ENCODE measurements at places on chromosomes 7 and 10.

- DNase-seq, result no peak
Measured at GRCh38 chr7:87712571-87712970, 84.4 kb downstream of the RUNDC3B start.

DNA sequence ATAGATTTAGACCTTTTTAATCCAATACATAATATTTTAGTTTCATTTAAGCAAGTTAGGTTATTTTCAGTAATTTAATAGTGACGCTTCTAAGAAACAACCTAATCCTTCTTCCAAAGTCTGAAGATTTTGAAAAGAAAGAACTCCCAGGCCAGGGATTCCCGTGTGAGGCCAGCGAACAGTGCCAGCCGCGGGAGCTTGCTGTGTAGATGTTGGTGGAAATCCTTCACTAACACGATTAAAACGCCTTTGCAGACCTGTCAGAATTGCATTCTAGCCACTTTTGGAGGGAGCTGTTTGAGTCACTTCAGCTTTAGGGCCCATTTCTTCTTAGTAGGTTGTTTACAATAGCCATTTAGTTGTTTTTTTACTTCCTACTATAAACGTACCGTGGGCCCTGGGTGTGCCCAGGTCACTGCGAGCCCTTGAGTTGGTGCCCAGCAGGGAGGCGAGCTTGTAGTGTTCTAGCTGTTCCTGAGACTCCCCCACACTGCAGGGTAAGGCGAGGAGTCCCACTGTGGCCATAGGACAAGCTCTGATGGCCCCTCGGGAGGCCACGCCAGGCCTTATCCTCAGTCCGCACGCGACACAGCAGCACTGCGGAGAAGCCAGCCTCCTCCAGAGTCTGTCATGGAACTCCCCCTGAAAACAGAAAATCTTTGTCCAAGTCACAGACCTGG is 32.3 kb downstream of the PPP2R2D start:
- DNase-seq, result no peak

GRCh38 chr10:48377751-48378530 is 71.5 kb downstream of the MAPK8 start:
- DNase-seq, result no peak

DNA sequence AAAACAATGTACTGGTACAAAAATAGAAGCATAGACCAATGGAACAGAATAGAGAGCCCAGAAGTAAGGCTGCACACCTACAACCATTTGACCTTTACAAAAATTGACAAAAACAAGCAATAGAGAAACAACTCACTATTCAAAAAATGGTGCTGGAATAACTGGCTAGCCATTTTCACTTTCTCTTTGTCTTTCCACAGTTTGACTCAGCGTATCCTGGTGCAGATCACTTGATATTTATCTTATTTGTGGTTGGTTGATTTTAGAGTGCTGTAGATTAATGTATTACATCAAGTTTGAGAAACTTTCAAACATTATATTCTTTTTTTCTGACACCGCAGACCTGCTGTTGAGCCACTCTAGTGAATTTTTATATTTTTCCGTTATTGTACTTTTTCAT is 381.4 kb downstream of the DGKB start:
- DNase-seq, result no peak

GRCh38 chr7:107210400-107210799 is 41.6 kb downstream of the HBP1 start:
- no peak for DNase-seq

- DNase-seq, result no peak
Measured at GRCh38 chr10:14554091-14554490, 220.6 kb downstream of the FAM107B start.

DNA sequence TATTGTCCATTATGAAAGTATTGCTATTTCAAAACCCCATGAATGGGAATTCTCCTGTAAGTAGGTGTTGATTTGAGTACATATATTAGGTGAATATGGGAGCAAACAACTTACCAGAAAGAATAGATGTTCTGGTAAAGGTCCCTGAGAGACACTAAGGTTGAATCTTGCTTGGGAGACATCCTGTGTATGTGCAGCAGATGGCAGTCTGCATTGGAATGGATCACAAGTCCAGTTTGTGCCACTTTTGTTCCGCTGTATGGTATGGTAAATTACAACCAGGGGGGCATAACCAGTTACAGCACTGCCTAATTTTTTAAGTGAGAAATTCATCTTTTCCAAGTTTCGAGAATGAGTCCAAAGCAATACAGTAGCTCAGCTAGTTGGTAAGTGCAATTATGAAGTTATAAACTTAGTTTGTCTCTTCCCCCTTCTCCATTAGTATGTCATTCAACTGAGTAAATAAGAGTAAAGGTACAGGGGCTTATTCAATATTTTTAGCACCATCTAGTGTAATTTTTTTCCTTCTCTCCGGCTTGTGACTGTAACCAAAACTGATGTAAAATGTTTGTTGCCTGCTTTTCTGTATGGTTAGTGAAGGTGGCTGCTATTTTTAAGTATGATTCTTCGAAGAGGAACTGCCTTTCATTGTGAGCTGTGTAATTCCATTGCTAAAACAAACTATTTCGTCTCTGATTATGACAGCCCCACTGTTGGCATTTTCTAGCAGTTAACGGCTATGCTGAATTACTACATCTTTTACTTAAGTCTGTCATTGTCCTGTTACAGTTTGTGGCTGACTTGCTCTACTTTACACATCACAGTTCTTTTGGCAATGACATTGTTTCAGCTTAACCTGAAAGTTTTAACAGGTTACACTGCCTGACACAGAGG is 2.8 kb downstream of the MCU start:
- peak; percentile 5 for DNase-seq

DNA sequence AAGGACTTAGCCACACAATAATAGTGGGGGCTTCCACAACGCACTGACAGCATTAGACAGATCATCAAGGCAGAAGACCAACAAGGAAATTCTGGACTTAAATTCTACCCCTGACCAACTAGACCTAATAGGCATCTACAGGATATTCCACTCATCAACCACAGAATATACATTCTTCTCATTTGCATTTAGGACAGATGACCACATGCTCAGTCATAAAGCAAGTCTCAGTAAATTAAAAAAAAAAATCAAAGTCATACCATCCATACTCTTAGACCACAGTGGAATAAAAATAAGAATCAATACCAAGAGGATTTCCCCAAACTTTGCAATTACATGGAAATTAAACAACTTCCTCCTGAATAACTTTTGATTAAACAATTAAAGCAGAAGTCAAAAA is 155.9 kb downstream of the CDK14 start:
- no peak for DNase-seq

GRCh38 chr7:100124301-100125230 is 2.2 kb upstream of the MBLAC1 start:
- no peak for DNase-seq

DNA sequence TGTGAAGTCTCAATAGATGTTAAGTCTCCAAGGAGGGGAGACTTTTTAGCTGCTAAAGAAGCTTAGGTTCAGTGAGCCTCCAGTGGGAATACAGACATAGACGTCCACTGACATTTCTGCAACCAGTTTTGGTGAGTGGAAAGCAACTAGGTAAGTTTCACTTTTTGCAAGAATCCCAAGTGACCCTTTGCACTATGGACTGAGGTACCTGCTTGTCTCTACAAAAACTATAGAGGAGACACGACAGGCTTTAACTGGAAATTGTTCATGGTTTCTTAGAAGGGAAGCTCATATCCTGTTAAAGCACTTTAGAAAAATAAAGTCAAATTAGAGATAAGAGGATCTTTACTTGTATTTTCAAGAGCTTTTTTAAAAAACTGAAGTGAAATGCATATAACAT is 38.6 kb downstream of the GBF1 start:
- no peak for DNase-seq

- no peak for DNase-seq
Measured at GRCh38 chr10:50397312-50398140, 146.2 kb upstream of the ASAH2 start.

DNA sequence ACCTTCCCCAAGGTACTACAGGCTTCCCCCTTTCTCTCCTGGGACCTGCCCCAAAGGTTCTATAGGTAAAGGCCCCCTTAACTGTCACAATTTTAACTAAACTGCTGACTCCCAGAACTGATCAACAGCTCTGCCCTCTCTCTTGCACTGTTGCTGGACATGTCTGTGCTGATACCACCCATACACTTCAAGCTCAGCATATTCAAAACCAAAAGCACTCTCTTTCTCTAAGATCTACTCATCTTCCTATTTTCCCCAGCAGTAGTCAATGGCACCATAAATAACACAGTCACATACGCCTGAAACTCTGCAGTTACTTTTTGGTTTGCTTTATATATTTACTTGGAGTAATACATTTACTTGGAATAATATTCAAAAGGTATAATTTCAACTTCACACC is 12.3 kb downstream of the OSBPL3 start:
- DNase-seq, result no peak

- no peak for DNase-seq
Measured at GRCh38 chr7:44062903-44063295, 2.5 kb downstream of the PGAM2 start.

GRCh38 chr7:38411404-38411803 is 138.0 kb upstream of the TARP start:
- peak; percentile 50 for DNase-seq

DNA sequence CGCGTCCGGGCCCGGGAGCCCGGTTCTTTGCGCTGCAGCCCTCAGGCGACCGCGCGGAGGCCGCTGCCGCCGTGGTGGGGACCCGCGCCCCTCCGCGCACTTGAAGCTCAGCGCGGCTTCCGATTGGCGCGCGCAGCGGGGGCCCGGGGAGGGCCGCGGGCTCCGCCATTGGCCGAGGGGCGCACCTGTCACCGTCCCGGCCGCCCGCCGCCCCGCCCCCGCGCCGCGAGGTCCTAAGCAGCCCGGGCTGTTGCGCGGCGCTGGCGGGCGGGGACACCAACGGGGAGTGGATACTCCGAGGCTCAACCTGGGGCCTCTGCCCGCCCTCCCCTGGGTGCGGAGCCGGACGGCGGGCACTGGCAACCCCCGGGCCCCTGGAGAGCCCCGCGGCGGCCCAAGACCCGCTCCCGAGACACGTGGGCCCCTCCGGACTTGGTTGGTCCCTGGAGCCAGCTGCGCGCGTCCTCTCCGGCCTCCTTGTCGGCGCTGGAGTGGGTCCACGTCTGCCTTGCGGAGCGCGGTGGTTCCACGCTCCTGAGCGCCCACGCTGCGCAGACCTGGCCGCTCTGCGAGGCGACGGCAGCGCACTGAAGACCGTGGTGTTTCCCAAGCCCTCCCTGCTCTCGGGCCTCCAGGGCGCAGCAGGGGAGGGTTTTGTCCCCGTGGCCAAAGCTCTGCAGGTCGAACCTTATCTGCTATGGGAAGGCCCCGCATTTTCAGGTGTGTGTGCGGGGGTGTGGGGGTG is at the start of gene MNX1:
Gene MNX1 (minus strand): TSS at position 76 of the 745 bp plus-strand sequence. CDS start 313 bp downstream, outside the sequence.
- DNase-seq, result peak; percentile 78

- no peak for DNase-seq
Measured at GRCh38 chr7:28315565-28316410, 96.5 kb upstream of the CREB5 start.

DNA sequence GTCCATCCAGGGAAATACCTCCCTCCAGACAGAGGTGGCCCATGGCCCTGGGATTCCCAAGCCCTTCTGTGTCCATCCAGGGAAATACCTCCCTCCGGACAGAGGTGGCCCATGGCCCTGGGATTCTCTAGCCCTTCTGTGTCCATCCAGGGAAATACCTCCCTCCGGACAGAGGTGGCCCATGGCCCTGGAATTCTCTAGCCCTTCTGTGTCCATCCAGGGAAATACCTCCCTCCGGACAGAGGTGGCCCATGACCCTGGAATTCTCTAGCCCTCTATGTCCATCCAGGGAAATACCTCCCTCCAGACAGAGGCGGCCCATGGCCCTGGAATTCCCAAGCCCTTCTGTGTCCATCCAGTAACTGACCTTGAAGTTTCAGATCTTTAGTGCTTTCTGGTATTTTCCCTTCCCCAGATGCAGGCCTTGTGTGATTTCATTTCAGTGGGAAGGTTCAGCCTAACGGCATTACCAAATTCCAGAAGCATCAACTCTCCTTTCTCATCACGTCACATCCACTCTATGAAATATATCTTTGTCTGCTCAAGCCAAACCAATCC is 28.8 kb upstream of the DIP2C start:
- DNase-seq, result no peak

DNA sequence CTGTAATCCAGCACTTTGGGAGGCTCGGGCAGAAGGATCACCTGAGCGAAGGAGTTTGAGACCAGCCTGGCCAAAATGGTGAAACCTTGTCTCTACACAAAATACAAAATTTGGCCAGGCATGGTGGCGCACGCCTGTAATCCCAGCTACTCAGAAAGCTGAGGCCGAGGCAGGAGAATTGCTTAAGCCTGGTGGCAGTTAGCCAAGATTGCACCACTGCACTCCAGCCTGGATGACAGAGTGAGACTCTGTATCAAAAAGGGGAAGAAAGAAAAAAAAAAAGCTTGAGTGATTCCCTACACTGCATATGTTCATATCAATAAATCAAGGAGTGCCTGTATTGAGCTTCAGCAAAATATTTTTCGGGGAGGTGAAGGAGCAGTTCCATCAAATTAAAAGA is 45.8 kb upstream of the SRRM3 start:
- no peak for DNase-seq

DNA sequence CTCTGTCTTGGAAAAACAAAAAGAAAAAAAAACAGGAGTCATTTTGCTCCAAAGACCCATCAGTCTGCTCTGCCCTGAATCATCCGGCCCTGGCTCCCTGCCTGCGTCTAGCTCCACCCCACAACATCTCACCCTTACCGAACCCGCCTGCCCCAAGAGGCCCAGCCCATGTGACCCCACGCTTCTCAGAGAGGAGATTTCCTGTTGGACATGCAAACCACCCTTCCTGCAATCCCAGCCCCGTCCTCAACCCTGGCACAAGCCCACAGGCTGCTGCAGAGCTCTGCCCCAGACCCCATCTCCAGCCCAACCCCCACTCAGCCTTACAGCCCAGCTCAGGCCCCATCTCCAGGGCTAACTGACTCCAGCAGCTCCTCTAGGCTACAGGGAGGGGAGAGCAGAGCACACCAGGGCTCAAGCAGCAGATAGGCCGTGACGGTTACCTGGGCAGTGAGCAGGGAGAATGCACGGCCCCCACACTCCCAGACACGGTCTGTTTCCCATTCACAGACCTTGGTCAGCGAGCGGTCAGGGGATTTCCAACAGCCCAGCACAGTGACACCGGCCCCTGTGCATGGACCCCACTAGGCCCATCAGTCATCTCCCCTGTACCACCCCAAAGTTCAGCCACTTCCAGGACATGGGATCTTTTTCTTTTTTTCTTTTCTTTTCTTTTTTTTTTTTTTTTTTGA is 69.9 kb upstream of the GTF2I start:
- DNase-seq, result peak; percentile 45

DNA sequence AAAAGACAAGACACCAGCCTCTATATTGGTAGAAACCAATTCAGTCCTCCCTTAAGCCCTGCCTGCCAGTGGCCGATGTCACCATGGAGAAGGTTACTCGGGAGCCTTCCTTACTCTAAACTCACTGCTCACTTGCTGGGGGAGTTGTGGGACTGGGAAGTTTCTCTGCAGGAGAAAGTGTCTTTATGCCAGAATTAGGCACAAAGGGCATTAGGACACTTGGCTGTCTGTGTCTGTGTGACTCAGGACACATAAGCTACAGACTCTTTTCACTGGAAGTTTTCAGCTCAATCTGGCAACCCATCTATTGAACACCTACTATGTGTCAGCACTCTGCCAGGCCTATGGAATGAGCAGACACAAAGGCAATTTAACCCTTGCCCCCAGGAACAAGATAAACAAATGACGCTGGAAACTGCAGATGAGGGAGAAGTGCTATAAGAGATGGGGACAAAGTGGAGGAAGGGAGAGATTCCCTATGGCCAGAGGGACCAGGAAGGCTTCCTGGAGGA is 49.5 kb upstream of the CACUL1 start:
- no peak for DNase-seq
